ENCODE measurements at places on chromosomes 13 and 19.

DNA sequence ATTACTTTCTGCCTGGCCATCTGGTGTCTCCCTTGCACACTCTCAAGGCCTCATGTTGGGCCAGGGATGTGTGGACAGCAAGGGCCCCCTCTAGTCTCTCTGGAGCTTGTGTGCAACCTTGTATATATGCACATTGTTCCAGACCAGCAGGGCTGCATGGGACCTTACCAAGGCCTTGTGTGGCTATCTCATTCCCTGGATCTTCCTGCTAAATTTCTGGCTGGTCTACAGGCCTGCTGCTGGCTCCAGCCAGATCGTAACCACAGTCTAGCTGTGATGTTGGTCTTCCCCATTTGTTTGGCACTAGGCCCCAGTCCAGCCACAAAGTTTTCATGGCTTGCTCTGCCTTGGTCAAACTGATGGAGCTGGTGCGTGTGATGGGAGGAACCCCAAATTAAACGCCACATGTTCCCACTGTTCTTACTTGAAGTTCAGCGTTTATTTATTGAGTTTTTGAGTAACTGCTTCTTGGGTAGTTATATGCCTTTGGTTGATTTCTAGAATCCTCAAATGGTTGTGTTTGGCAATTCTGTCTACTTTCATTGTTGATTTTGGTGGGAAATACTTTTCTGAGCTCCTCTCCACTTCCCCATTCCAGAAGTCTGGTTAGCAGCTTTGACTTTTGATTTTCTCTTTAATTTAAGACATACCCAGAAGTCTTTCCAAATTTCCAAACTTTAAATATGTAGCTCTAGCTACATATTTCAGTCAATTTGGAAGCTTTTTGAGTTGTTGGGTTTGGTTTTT, 56.4 kb downstream of the SIPA1L3 start:
- DNase-seq, result no peak

DNA sequence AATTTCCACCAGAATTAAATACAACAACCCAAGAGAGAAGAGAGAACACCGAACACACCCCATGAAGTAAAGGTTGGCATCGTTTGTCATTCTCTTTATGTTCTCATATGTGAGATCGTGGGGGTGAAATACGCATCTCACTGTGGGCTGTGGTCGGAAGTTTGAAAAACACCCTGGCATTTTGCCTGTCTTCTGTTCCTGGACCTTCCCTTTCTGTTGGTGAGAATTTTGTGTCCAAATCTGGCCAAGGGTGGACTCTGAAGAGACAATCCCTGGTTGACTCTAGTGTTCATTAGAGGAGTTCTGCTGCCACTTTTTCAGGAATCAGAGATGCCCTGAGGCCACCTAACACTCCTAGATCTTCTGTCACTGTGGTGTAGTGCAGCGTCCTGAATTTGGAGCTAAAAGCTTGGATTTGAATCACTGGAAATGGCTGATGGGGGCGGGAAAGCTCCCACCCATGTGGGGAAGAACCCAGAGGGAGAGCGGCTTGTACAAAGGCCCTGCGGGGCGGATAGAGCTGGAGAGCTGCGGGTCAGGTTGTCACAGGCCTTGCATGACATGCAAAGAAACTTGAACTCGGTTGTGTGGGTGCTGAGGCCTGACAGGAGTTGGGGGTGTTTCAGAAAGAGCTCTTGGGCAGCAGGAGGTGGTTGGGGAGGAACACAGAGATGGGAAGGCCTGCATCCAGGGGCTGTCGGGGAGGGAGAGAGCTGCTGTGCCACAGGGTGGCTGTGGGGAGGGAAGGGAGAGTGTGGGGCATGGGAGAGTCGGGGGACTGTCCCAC, 11.1 kb upstream of the SPATA13 start:
- no peak for DNase-seq

GRCh38 chr13:45681113-45681512, 21.0 kb upstream of the CBY2 start:
- no peak for DNase-seq

DNA sequence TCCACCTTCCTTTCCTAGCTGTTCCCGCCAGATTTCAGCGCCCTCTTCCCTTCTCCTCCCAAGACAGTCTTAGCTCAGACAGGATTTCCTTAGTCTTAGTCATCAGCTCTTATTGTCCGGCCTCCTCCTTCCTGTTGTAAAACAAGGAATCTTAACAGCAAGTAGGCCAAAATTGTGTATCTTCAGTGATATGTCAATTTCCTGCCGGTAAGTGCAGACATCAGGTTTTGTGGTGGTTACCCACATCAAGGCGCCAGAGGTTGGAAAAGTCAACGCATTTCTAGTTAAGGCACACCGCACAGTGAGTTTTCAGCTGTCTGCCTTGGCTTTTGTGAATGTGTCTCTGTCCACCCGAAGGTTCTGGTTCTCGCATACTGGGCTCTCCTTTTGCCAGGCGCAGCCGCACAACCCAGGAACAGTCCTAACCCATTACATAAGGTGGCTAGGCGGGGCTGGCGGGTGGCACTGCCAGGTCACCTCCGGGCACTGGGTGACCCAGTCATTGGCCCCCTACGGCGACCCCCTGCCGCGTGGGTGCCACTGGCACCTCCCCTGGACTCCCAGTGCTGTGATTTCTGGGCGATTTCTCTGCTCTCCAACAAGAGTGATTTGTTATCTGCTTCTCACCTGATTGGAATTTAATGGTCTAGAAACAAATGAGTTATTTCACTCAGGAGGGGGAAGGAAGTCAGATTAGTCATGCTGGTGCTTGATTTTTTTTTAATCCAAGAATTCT, 12.9 kb downstream of the COL4A2 start:
- DNase-seq, result peak; percentile 80

DNA sequence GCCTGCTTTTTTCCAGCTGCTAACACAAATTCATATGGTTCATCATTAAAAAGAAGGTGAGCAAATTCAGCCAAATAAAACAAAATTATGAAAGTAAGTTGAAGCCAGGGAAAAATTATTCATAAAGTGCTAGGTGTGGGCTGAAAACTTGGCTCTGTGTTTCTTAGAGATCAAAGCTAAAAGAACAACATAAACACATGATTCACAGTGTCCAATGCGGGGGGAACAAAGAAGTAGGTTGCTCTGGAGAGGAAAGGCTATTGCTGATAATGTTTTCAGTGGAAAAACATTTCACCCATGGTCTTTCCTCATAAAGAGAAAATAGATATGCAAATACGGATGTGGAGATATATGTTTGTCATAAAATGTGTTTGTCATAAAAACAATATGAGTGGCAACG, 1691.5 kb upstream of the SLC10A2 start:
- DNase-seq, result no peak

DNA sequence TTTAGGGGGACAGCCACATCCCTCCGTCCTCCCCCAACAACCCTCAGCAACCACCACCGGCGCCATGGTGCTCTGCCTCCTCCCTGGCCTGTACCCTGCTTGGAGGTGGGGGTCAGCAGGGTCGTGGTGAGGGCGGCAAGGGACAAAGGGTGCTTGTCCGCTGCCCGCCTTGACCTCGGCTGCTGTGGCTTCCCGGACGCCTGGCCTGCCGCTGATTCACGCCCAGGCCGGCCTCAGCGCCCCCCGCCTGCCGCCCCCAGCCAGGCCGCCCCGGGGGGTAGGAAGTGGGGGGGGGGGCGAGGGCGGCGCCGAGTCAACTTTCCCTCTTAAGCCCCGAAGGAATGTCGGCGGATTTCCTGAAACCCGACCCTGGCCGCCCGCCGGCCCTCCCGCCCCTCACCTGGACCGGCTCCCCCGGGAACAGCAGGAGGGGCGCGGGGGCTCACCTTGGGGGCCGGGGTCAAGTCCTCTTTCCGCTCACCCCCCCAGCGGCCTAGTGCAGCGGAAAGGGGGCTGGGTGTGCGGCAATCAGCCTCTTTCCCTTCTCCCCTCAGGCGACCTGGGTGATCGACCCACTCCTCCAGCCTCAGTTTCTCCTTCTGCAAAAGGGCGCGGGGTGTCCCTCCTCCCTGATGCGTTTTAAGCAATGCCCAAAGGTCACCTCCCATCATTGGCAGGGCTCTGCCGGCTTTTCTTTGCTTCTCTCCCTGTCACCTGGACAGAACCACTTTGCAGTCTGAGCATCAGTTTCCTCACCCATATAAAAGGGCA, 1.9 kb upstream of the TMEM59L start:
- no peak for DNase-seq

GRCh38 chr13:95463531-95463930, 89.0 kb upstream of the CLDN10 start:
- no peak for DNase-seq

DNA sequence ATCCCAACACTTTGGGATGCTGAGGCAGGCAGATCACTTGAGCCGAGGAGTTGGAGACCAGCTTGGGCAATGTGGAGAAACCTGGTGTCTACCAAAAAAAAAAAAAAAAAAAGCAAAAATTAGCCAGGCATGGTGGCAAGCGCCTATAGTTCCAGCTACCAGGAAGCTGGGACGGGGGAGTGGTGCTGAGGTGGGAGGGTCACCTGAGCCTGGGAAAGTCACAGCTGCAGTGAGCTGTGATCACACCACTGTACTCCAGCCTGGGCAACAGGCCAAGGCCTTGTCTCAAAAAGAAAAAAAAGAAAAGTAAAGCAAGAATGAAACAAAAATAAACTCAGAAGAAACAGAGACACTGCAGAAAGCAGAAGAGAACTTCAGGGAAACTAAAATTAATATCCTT, 31.6 kb downstream of the MTRF1 start:
- peak; percentile 97 for DNase-seq

DNA sequence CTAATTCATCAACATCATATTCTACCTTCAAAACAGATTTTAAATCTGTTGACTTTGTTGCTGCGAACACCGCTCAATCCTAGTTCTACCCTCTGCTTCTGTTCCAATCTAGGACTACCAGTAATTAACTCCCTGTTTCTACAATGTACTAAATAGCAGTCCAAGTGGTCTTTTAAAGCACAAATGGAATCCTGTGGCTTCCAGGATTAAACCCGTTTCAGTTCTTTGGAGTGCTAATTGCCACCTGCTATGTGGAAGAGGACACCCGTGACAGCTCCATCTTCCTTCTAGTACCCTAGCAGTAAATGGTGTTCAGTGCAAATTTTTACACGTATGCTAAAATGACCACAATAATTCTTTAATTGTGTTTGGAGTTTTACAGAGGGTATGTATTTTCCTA, 232.1 kb downstream of the TDRD3 start:
- no peak for DNase-seq

DNA sequence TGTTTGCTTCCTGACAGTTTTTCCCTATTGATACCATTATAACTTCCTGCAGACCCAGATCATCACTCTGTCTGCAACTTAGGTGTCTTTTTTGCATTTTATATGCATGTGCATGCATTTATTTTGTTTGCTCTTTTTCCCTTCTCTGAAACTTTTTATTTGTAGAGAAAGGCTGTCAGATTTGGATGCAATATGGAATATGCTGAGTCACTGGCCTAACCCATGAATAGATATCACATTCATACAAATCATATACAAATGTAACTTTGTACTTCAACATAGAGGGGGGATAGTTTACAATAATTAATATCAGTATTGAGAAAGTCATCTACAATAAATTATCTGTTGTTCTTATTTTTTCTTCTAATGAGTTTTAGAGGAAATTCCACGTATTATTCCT, 1465.0 kb downstream of the EFNB2 start:
- no peak for DNase-seq

DNA sequence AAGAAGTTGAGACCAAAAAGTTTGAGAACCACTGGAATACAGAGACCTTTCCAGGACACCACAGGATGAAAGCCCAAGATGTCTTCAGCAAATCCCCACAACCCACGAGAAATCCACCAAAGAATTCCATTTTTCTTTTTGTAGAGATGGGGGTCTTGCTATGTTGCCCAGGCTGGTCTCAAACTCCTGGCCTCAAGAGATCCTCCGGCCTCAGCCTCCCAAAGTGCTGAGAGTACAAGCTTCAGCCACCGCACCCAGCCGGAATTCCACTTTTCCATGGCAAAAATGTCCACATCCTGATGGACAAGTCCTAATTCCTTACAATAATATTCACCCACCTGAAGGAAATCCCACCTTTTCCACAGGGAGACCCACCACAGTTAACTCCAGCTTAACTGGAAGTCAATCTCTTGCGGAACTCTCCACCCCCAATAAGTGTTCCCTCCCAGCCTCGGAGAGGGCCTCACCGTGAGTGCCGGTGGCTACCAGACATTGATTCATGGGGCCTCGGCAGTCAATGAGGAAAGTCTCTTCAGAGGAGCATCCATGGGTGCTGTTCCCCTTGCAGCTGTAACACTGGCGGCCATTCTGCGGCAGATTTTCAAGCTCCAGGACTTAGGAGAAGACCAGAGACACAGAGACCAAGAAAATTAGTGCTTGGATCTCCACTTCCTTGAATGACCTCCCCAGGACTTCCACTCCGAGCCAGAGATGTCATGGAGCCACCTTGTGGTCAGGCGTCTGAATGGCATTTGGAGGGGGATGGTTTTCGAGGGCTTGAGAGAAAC, 12.3 kb upstream of the CADM4 start:
- peak; percentile 77 for DNase-seq

GRCh38 chr19:14700711-14701375, 11.0 kb downstream of the ZNF333 start:
- no peak for DNase-seq

DNA sequence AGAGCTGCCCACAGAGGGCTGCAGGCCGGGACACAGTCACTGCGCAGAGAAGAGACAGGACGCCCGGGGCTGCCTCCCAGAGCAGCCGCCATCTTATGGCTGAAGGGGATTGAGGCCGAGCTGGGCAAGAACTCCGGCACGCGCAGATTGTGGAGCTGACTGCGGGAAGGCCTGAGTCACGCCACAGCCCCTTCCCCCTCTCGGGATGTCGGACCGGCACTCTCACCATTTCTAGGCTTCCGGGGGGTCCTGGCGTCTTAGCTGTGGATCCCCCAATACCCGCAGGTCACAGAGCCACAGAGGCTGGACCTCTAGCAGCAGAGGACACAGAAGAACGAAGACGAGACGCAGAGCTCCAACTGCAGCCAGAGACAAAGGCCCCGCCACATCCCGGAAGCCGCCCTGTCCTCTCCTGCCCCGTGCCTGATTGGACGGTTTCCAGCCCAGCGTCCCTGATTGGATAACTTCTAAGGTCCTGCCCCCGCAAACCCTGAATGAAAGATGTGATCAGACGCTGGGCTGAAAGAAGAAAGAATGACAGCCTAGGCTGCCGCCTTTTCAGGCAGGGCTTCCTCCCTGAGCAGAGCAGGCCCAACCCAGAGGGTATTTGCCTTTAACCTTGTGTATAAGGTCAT, at the start of gene ZNF43:
Gene ZNF43, minus strand, starts transcription at position 373 of the 635 bp plus-strand sequence. Its CDS starts 144 bp downstream, at position 229.
- peak; percentile 96 for DNase-seq

- DNase-seq, result peak; percentile 46
These were observed 857 bp upstream of the MAP2K7 start for GRCh38 chr19:7902796-7903243.

- peak; percentile 68 for DNase-seq
These were observed 10.4 kb upstream of the KLF16 start for GRCh38 chr19:1873524-1874473.

- peak; percentile 20 for DNase-seq
These were observed 74.0 kb downstream of the PDS5B start for GRCh38 chr13:32660227-32660626.
